ENCODE measurements at places on chromosomes 3 and 15.

GRCh38 chr3:183800243-183800863 lies 25.0 kb downstream of the MAP6D1 start:
- no peak for DNase-seq

DNA sequence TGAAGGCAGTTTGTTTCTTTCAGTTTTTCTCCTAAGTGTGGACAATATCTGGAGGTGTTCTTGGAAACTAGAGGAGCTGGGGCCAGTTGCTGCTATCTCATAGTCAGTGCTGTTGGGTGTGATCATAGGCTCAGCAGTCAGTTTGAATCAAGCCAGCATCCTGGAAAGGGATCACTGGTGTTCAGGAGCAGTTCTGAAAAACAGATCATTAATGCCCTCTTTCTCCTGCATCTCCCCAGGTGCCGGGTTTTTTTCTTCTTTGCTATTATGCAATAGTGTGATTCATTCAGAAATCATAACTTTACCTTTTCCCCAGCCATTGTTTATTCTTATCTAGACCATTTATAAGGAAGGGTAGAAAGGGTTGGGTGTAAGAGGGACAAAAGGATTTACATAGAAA lies 24.0 kb downstream of the LNP1 start:
- no peak for DNase-seq

DNA sequence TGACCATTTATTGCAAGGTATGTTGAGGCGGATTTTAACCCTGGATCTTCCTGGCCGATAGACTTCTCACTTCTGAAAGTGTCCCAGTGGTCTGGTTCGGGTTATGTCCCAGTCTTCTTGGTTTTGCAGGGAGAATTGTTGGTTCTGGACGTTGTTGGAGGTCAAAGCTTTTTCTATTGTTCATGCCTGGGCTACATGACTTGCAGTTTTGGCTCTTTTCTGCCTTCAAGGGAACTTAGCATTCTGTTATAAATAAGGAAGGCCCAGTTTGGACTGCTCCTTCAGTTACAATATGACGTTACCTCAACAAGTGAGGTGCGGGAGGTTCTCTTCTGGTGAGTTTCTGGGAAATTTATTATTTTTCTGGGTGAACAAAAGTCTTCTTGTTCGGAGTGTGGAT lies 614.3 kb downstream of the DIPK2A start:
- DNase-seq: no peak

DNA sequence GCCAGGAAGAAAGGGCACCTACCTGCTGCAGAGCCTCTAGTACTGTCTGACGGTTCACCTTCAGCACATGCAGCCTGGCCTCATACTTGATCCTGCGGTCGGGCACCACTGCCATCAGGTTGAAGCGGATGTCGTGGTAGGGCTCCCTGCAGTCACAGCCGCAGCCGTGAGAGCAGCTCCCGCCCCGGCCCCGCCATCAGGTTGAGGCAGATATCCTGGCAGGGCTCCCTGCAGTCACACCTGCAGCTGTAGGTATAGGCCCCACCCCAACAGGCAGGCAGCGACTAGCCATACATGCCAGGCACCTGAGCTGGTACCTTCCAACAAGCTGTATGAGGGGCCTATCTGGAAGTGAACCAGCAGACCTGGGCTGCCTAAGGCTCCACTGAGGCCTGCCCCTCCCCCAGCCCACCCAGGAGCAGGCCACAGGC lies 38.7 kb downstream of the SEMA3G start:
- no peak for DNase-seq

GRCh38 chr15:28887339-28888174 lies 1.8 kb downstream of the APBA2 start:
- DNase-seq: no peak

DNA sequence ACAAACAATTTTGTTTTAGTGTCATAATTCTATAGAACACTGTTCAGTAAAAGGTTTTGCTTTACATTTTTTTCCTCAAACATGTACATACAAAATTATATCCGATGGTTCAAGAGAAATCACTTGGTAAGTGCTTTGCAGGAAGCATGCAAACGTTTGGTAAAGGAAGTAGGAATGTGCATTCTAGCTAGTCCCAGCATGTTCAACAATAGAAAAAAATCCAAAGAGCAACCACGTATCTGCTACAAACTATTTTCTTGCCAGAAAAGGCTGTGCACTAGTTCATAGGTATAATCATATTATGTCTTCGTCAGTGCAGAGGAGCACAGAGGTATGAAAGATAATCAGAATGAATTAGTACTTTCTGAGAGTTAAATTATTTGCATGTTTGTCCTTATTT lies 58.0 kb downstream of the GPR160 start:
- DNase-seq: no peak

- DNase-seq: no peak
Observed at GRCh38 chr3:18188491-18188890, 236.6 kb downstream of the SATB1 start.
